ENCODE measurements at places on chromosomes 7 and 10.

- DNase-seq = no peak
These were observed 2.0 kb upstream of the KIF11 start for GRCh38 chr10:92590623-92591549.

GRCh38 chr10:65628493-65629139 is 1297.2 kb upstream of the LRRTM3 start:
- DNase-seq = no peak

GRCh38 chr10:36591436-36591835 is 534.0 kb upstream of the ANKRD30A start:
- DNase-seq = no peak

- no peak for DNase-seq
These were observed 265.9 kb downstream of the GLRX3 start for GRCh38 chr10:130401860-130402765.

GRCh38 chr10:117590101-117590875 is 47.7 kb downstream of the EMX2 start:
- no peak for DNase-seq

DNA sequence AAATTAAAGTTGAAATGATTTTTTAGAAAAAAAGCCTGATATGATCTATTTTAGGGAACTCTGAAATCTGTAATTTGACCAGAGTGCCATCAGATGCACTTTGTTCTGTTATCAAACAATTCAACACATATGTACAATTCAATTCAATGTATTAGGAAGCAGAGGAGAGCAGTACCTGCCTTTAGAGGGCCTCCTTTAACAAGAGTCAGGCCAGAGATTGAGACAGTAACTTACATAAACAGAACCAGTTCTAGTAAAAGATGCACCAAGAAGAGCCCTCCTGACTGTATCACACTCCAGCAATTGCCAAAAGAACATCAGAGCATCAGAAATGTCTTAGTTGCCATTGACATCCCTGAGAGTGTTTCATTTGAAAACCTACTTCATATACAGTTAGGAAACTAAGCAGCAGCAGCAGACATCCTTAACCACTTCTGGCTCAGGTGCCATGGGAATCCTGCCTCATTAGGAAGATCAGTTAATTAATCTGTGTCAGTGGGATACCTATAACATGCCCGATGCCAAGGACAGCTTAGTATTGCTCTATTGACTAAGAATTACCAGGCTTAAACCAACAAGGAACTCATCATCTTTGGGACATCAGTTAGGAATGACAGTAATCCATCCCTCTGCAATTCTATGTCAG is 1222.6 kb upstream of the LRRN3 start:
- no peak for DNase-seq

DNA sequence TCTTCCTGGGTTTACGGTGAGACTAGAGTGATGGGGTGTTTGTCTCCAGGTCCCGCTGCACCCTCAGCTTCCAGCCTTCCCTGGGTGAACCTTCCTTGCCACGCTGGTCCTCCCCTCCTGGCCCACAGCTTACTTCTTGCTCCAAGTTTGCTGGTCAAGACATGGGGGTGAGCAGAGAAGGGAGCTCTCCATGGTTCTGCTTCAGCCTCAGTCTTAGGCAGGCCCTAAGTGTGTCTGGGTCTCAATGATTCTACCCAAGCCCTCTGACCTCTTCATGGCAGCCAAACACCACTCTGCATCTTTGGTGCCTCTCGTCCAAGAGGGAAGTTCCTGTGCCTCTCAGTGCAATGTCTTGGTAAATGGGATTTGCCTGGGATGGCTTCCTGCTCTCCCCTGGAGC is 356.5 kb upstream of the KLF6 start:
- no peak for DNase-seq

GRCh38 chr7:108293149-108293612 is 163.0 kb upstream of the LAMB4 start:
- DNase-seq = no peak

DNA sequence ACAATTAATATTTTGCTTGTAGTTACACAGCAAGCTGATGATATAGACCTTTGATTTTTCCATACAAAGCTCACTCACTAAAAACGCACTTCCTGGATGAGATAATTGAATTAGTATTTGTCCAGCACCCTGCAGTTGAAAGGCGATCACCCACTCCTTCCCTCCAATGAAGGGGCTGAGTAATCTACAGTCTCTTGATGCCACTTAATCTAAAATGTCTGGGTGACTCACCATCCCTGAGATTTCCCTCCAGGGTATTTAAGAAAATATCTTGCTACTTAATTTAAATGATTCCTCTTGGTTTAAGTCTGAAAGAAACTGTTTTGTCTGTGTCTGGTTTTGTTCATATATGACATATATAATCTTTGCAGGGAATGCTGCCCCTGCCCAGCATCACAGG is 515.3 kb downstream of the GRID1 start:
- no peak for DNase-seq

DNA sequence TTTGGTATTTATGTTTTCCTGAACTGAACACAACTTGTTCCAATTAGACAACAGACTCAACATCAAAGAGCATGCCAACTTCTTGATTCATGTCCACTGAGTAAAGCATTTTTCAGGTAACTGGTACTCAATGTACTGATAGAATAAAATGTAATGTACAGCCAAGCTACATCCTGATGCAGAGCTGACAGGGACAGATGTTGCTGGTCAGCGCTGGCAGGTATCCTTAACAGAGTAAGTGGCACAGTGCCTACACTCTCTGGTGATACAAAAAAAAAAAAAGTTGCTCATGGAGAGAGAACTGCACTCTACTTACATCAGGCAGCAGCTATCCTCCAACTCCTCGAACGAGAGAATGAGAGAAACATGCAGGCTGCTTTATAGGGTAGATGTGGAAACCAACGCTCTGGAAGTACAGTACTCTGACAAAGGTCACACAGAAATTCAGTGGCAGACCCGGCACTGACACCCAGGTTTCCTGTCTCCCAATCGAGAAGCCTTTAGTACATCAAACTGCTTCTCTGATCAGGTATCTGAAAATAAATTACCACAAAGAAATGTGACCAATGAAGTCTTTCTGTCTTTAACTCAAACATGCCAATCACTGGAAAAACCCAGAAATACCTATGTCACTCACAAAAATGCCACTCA is 4.6 kb downstream of the ITGB1 start:
- DNase-seq = no peak

DNA sequence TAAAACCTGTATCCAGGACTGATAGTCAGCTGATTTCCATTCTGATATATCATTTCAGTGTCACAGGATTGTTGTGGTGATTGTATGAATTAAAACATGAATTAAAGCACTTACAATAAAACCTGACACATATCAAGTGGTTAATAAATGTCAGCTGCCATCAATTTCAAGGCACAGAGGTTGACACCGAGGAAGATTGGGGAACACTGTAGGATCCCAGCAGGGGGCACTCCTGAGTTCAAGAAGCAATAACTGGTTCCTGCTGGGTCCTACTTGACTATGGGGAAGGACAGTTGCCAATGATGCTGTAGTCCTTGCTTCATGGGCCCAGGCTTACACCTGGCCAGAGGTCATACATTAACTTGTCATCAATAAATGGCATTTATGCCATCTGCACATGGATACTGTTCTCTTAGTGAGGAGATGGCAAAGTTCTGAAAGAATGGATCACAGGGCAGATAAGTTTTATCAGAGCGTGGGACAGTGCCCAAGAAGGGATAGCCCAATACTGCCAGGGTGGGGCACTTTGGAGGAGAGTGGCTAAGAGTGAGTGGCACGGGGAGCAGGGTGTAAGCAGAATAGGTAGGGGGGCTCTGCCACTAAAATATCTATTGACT is 24.1 kb downstream of the FZD1 start:
- DNase-seq = peak; percentile 38

- DNase-seq = no peak
These were observed 909.6 kb downstream of the REEP3 start for GRCh38 chr10:64430690-64431323.

DNA sequence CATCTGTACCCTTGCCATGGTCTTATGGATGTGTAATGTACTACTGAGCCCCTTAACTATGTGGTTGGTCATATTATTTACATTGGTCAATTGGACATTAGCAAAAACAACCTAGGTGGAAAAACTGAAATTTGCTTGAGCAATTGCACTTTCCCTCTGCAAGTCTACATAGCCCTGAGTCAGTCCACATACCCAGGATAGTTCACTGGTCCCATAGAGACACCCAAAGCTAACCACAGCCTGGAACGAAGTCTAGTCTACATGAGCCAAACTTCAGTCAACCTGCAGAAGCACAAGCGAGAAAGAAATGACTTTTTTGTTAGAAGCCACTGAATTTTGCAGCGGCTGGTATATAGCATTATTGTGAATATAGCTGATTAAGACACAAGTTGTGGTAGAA is 37.6 kb upstream of the COL1A2 start:
- no peak for DNase-seq

GRCh38 chr10:133204226-133205015 is 25.6 kb upstream of the UTF1 start:
- no peak for DNase-seq

GRCh38 chr7:149871576-149871975 is 2.2 kb upstream of the ATP6V0E2 start:
- DNase-seq = no peak

GRCh38 chr10:57716884-57717283 is 550.8 kb downstream of the IPMK start:
- DNase-seq = no peak

GRCh38 chr7:120404042-120404441 is 131.1 kb downstream of the KCND2 start:
- no peak for DNase-seq

- no peak for DNase-seq
These were observed 66.2 kb downstream of the FAM241B start for GRCh38 chr10:69696073-69696731.
